ENCODE measurements at places on chromosomes 3 and 15. TPM values are rescaled to one million over a fixed set of nuclear protein-coding genes. Genes with fewer than 3 reads are reported as not detected.

The SCN11A gene
- not detected for polyA plus RNA-seq

The PRR20G gene
- not detected for polyA plus RNA-seq

The ALCAM gene
- 5.8 TPM for polyA plus RNA-seq

The ZSCAN29 gene
- 6.4 TPM for polyA plus RNA-seq

DNA sequence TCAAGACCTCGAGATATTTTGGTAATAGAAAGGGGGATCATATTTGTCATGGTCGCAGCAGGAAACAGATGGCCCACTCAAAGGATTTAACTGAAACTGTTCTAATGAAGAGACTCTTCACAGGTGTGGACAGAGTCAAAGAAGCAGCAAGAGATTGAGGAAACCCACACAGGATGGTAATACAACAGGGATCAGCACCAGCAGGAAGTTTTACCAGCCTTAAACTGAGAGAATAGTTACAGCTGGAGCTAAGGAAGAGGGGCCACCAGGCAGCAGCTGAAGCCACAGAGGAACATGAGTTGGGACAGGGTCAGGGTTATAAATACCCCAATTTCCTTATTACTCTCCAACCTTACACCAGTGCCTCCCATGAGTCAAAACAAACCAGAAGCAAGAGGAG is 131.8 kb upstream of the UBE2E2 start:
- no peak overlapping the region for H3K4me3 ChIP-seq
- no peaks in the 10 kb centered on the region for H3K36me3 ChIP-seq
- H3K4me1 ChIP-seq = no peaks in the 10 kb centered on the region
- no peak for DNase-seq

GRCh38 chr3:150469031-150469930 is 61.2 kb downstream of the TSC22D2 start:
- no peaks in the 10 kb centered on the region for H3K27me3 ChIP-seq
- no peaks in the 10 kb centered on the region for H3K4me1 ChIP-seq
- H3K4me3 ChIP-seq = no peak overlapping the region
- DNase-seq = no peak
- H3K36me3 ChIP-seq = peaks cover 3% of the 10 kb centered on the region
- H3K27ac ChIP-seq = no peak overlapping the region

The RBM6 gene
- 75.1 TPM for polyA plus RNA-seq

DNA sequence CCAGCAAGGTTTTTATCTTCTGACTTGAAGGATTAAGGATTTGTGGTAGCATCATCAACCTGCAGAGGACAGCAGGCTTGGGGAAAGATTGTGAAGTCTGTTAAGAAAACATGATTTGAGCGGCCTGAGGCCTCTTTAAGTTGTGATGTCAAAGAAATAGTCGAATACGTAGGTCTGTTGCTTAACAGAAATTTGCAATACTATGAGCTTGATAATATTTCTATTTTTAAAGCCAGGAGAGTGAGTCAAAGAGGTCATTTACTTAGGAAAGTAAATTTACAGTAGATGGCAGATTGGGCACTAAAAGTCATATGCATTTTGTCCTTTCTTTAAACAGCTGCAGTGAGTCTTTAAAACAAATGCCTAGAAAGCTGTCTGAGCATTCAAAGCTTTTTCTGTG is 336.3 kb downstream of the DIPK2A start:
- DNase-seq = no peak
- no peaks in the 10 kb centered on the region for H3K36me3 ChIP-seq
- H3K4me3 ChIP-seq = no peak overlapping the region

GRCh38 chr3:111999484-112000324 is 982 bp downstream of the TAGLN3 start:
- H3K4me3 ChIP-seq = peak overlapping the region; percentile 55
- no peak for DNase-seq
- H3K27me3 ChIP-seq = no peaks in the 10 kb centered on the region

DNA sequence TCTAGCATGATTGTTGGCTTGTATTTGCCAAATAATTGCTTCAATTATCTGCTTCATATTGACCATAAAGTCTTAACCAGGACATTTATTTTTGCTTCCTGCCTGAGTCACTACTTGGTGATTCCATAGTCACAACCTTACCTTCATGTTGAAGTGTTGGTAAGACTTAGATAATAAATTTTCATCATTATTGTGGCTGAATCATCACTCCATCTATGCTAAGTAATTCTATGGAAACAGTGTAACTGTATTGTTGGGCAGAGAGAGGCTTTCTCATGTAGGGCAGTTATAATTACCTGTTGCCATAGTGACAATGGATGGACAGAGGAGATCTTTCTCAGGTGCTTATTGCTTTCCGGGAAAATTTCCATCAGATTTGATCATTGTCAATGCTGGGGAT is 330.7 kb upstream of the LRRC3B start:
- H3K36me3 ChIP-seq = no peaks in the 10 kb centered on the region
- no peaks in the 10 kb centered on the region for H3K4me1 ChIP-seq
- DNase-seq = no peak
- H3K4me3 ChIP-seq = no peak overlapping the region
- no peaks in the 10 kb centered on the region for H3K27me3 ChIP-seq

GRCh38 chr3:111824351-111824750 is 34.7 kb upstream of the PHLDB2 start:
- H3K27me3 ChIP-seq = no peaks in the 10 kb centered on the region
- H3K27ac ChIP-seq = peak overlapping the region; percentile 10
- no peak for DNase-seq

Data from heart left ventricle (tissue), 16 donors.